Inflammatory macrophage treated with lipopolysaccharide for 1 hour (primary cell): ENCODE measurements at places on chromosomes 3 and 15.

DNA sequence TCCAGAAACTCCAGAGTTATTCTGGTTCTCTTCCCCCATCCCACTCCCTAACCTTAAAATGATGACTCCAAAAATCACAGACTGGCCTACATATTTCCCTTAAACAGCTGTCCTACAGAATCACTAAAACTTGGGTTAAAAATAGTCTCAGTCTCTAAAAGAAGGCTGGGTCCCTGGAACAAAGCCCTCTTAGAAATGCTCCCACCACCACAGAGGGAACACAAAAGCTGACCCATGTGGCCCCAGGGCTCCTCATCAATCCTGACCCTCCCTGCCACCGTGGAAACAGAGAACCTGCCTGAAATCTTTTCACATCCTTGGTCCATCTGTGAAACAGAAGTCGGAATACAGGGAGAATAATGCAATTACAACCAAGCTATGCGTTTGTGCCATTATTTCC is 55.7 kb upstream of the DCLK3 start:
- DNase-seq = no peak

GRCh38 chr3:120567370-120568201 is 28.6 kb upstream of the NDUFB4 start:
- peak; percentile 7 for DNase-seq

DNA sequence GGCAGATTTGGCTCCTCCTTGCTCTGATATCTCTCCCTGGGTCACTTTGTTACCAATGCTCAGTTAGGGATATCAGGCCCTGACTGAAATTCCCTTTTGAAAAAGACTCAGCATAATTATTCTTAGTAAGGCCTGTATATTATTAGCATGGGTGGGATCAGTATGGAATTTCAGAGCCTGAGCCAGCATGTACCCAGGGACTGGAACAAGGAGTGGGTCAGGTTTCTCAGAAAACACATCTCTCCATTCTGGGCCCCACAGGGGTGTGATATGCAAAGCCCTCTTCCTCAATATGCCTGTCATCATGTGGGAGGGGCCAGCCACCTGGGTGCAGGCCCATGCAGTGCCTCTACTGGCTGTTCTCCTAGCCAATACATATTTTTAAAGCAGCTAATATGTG is 423.2 kb downstream of the EPHB1 start:
- DNase-seq = no peak

DNA sequence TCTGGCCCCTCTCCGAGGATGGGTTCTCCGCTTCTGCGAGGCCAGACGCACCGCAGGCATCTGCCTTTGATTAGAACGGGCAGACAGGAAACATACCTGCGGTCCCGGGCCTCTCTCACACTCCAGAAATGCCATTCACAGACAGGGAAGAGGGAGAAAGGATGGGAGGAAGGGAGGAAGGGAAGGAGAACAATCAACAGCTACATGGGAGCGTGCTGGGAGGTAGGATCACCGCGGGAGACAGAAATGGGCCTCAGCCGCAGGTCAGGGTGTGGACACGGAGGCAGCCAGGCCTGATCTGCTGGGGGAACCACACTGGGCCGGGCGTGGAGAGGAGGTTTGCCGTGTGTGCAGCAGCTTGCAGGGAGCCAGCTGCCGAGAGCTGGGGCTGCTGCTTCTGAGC is 90.7 kb upstream of the RGMA start:
- DNase-seq = no peak

DNA sequence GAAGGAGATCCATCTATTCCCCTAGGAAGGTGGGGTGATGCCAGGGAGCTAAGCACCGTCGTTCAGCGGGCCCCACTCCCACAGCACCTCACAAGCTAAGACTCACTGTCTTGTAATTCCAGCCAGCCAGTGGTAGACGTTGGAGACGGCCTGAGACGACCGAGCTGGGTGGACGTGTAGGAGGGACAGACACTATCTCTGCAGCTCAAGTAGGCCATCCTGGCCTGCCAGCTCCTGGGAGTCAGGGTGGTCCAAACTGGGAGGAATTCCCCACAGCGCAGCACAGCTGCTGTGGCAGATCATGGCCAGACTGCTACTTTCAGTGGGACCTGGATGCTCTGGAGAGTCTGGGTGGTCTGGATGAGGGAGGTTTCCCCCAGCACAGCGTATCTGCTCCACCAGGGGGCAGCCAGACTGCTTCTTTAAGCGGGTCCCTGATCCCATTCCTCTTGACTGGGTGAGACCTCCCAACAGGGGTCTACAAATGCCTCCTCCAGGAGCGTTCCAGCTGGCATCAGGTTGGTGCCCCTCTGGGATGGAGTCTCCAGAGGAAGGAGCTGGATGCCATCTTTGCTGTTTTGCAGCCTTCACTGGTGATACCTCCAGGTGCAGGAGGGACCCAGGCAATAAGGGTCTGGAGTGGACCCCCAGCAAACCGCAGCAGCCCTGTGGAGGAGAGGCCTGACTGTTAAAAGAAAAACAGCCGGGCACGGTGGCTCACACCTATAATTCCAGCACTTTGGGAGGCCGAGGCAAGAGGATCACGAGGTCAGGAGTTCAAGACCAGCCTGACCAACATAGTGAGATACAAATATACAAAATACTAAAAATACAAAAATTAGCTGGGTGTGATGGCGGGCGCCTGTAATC is 27.6 kb downstream of the GNB5 start:
- no peak for DNase-seq

DNA sequence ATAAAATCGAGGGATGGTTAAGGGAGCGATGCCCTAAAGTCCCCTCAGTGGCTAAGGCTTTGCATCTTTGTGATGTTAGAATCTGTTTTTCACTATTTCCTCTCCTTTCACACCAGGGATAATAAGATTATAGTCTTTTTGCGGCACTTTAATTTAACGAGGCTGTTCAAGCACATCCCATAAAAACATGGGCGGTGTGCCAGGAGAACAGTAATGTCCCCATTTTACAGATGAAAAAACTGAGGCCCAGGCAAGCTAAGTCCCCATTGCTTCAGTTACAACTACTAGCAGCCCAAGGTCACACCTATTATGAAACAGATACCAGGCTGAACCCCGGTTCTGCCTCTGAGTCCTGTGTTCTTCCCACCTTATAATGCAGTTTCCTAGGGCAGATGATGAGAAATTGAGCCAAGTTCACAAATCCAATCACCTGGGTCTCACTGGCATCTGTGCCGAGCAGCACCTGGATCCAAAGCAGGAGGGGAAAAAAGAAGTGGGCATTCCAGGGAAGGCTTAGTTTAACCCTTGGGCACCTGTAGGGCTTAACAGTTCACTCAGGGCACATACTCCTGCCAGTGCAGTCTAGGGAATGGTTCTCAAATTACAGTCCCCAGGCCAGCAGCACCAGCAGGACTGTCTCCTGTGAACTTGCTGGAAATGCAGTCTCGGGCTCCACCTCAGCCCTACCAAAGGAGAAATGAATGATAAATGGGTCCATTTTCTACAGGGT is 169.3 kb downstream of the RAB11A start:
- DNase-seq = no peak

- no peak for DNase-seq
Measured at GRCh38 chr3:160537729-160538128, 27.6 kb downstream of the KPNA4 start.
